ENCODE measurements at places on chromosomes 12 and 14.

GRCh38 chr14:24136684-24137528, 912 bp downstream of the PSME1 start:
- DNase-seq: no peak

DNA sequence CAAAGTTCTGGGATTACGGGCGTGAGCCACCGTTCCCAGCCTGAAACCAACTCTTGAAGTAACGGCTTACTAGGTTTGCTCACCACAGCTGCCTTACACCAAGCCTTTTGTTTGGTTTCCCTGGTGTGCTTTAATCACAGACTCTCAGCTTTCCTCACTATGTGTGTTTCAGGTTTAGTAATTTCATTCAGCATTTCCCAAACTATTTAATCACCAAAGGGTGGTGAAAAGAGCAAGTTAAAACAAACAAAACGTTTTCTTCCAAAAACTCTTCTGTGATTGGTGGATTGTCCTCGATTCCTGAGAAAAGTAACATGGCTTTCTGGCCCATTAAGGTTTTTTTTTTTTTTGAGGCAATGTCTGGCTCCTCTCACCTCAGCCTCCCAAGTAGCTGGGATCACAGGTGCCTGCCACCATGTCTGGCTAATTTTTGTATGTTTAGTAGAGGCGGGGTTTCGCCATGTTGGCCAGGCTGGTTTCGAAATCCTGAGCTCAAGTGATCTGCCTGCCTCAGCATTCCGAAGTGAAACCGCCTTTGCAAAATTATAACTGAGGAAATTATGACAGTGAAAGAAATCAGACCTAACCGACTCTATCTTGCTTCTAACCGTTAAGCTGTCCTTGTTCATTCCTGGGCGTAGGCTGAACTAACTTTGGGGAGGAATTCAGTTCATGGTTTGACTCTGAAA, 1.5 kb upstream of the ZFYVE26 start:
- DNase-seq: no peak

DNA sequence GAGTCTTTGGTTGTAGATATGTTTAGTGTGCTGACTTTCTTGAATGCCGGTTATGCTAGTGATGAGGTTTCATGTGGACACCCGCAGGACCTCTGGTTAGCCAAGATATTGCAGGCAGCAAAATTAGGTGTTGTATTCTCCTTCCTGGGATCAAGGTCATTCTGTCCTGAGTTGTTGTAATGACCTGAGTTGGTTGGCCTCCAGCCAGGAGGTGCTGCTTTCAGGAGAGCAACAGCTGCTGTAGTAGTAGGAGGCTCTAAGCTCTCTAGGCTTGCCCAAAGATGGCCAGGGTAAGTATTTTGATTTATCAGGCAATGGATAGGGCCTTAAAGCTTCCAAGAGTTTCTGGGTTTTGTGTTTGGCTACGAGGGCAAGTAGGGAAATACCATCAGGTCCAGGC, 56.0 kb upstream of the BDKRB2 start:
- DNase-seq: no peak

DNA sequence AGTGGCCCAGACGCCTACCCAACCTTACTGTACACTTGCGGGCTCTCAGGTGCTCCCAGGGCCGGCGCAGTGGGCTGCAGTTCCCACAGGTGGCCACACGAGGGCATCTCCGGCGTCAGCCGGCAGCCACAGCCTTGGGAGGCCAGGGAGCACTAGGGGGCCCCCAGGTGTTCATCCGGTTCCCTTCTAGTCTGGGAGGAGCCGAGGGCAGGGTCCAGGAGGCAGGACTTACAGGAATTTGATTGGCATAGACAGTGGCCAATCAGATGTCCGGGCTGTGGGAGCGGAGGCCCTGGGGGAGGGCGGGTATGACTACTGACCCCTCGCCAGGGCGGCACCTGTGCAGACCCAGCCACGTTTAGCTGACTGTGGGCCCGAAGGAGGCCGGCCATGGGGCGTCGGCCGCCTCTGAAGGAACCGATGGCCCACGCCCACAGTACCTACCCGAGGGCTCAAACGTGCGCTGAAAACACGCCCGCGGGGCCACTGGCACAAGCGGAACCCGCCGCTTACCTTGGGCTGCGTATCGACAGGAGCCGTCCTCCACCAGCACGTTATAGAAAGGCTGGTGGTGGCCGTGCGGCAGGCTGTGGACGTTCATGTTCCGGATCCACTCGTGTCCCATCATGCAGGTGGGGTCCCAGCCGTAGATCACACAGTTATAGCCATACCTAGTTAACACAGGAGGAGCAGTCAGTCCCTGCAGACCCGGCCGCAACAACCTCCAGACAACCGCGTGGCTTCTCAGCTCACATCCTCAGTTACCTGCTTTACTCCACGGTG, 34.8 kb downstream of the FBXO21 start:
- DNase-seq: peak; percentile 33

DNA sequence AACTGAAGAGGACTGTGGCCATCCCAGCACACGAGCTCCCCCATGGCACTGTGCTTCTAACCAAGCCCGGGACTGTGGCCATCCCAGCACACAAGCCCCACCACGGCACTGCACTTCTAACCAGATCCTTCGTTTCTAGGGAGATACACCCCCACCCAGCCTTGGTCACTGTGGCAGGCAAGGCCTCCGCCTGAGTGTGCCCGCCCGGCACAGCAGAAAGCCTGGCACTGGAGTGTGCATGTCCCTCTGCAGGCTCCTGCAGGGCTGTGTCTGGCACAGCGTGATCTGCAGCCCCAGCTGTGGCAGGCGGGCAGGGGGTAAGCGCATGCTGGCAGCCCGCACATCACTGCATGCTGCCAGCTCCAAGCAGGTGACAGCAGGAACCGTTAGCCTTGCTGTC, 49.8 kb downstream of the CCDC85C start:
- DNase-seq: no peak

DNA sequence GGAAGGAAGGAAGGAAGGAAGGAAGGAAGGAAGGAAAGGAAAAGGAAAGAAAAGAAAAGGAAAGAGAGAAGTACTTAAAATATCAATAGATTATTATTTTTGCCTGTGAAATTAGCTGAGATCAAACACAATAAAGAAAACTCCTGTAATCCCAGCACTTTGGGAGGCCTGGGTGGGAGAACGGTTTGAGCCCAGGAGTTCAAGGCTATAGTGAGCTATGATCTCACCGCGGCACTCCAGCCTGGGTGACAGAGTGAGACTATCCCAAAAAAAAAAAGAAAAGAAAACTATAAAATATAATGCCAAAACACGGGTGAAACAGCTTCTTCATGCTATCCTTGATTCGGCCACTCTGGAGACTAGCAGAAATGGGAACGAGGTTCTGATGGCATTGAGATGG, 26.2 kb upstream of the CKAP4 start:
- no peak for DNase-seq

- peak; percentile 37 for DNase-seq
Measured at GRCh38 chr12:62438098-62438692, 28.4 kb upstream of the MON2 start.

DNA sequence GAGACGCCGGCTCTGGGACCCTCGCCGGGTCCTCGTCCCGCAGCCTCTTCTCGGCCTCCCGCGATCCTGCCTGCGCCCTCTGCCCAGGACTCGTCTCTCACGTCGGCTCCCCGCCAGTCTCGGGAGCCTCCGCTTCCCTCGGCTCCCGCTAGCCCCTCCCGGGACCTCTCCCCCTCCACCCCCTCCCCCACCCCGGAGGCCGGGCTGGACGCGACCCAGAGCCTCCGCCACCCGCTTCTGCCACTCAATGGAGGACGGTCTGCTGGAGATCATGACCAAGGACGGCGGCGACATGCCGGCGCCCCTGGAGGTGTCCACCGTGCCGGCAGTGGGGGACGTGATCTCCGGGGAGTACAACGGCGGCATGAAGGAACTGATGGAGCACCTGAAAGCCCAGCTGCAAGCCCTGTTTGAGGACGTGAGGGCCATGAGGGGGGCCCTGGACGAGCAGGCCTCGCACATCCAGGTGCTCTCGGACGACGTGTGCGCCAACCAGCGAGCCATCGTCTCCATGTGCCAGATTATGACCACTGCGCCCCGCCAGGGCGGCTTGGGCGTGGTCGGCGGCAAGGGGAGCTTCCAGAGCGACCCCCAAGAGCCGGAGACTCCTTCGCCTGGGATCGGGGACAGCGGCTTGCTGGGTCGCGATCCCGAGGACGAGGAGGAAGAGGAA, 568 bp downstream of the CCDC184 start:
- DNase-seq: no peak

DNA sequence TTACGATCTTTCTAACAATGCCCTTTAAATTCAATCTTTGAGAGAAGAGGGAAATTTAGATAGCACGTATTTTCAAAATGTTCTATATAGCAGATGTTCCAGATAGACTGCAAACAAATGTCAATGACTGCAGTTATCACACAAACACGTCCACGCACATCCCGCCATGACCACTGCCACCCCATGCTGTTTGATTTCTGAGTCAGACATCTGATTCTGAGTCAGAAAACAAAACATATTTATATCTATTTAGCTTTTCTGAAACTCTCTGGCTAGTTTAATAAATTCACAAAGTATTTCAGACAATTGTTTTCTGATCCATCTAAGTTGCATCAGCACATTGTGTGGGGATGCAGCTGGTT, 105.9 kb upstream of the BCAT1 start:
- DNase-seq: no peak

DNA sequence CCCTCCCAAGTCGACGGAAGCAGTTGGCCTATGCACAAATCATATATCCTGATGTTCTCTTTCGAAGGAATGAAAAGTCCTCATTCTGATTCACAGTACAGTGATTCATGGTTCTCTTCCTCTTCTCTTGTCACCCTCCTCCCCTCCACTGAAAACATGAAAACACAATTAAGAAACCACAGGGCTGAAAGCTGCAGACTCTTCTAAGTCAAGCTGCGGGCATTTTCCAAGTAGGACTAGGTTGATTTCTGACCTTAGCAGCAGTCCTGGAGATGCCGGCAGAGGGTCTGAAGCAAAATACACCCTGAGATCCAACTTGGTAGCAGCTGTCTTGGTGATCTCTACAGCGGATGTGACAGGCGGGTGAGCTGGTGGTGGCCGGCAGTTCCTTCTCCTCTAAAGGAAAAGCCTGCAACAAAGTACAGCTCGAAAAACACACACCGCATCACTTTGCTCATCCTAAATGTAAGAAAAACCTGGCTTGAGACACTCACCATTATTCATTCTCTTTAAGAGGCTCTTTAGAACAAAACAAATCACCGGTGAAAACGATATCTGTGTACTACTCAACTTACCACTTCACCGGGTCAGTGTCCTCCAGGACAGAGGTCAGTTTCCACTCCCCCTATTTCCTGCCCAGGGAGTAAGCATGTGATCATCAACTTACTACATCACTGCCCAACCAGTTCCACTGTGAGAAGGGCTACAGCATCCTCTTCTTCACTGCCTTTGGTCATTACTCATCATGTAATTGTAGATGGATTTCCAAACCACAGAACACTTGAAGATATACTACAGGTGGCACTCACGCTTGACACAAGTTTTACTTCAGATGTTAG, 6.0 kb downstream of the TMCC3 start:
- no peak for DNase-seq

GRCh38 chr14:52550661-52551060, 1.6 kb downstream of the TXNDC16 start:
- no peak for DNase-seq

- no peak for DNase-seq
Measured at GRCh38 chr12:92223481-92223880, 77.8 kb upstream of the BTG1 start.

DNA sequence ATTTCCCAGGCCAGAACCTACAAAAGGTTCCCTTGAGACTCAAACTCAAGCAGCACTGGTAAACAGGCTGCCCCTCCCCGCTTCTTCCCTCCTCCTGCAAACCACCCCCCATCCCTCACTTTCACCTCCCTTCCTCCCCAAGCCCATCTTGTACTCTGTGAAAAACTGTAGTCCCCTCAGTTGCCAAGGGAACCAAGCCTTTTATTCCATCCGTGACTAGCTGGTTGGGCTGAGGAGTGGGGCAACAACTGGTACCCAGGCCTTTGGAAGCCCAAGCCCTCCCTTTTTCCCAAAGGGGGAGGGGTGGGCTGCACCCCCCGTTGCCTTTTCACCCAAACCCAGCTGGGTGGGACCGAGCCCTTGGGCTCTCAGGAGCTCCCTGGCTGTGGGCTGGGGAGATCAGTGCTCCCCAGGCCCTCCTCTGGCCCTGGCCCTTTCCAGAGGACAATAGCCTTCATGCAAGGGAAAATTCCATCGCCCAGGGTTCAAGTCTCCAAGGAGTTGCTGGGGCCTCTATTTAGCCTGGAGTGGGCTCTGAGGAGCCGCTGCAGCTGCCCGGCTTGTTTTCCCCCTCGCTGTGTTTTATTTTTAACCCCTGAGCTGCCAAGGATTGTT, 61.9 kb downstream of the ZFP36L1 start:
- DNase-seq: no peak

DNA sequence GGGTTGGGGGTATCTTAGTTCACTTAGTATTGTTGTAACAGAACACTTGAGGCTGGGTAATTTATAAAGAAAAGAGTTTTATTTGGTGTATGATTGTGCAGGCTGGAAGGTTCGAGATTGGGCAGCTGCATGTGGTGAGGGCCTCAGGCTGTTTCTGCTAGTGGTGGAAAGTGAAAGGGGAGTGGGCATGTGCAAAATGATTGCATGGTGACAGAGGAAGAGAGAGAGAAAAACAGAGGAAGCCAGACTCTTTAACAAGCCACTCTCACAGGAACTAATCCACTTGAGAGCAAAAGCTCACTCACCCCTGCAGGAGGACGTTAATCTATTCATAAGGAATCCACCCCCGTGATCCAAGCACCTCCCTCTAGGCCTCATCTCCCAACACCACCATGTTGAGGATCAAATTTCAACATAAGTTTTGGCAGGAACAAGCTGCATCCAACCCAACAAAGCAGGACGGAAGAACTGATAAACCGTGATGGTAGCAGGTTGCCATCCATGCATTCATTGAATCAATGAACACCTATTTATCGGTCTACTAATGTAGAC, 165.0 kb upstream of the GZMB start:
- no peak for DNase-seq

DNA sequence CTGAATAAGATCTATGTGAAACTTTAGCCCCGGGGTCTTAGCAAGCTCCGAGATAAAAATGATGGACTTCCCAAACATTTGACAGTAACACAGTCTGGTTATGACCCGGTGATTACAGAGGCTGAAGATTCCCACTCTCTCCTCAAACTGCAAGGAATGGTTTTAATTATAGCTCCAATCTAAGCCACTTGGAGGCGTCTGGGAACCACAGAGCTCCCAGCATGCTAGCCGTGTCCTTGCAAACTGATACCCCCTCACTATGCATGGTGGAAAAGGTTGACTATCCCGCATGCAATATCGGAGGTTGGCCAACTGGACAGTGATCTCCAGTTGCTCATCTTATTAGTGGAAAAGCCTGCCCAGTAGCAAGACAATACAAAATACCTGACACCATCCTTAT, 76.5 kb upstream of the GRIN2B start:
- DNase-seq: no peak

GRCh38 chr12:89469361-89469760, 55.2 kb downstream of the GALNT4 start:
- DNase-seq: no peak

- no peak for DNase-seq
Measured at GRCh38 chr14:21699551-21699950, 25.9 kb upstream of the OR4E1 start.

DNA sequence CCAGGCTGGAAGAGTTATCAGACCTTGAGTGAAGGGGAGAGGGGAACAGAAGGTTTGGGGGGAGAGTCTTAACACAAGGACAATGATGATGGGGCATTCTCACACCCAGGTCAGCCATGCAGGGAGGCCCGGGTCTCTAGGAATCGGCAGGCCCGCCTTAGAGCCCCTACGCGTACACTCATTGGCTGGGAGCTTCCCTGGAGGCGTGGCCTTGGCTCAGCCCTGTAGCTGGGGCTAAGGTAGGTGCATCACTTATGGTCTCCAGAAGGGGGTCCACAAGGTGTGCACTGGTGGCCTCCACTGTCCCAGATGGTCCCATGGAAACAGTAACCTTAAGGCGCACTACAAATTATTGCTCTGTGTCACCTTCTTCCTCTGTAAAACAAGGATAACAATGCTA, 660.1 kb downstream of the MED13L start:
- no peak for DNase-seq
